ENCODE measurements at places on chromosomes 7 and 10. TPM values are rescaled to one million over a fixed set of nuclear protein-coding genes. Genes with fewer than 3 reads are reported as not detected.

GRCh38 chr10:116815641-116816415 lies 33.5 kb upstream of the ENO4 start:
- no peaks in the 10 kb centered on the region for H3K27me3 ChIP-seq
- H3K27ac ChIP-seq, result no peak overlapping the region
- H3K4me3 ChIP-seq, result no peak overlapping the region
- DNase-seq, result no peak

Gene MMD2
- not detected for total RNA-seq

DNA sequence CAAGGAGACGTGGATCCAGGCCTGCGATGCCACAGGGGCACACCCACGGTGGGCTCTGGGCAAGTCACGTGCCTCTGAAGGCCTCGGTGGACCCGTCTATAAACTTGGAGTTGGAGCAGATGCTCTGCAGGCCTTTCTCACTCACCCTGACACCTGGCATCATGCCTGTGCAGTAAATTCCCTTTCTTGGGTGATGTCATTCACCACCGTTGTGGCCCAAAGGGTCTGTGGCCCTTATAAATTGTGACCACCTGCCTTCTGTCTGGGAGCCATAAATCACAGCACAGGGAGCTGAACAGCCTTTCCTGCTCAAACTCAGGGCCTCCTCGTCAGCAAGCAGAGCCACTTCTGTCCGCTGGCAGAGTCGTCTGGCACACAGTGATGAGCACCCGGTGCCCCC lies 52.2 kb downstream of the GPAM start:
- no peaks in the 10 kb centered on the region for H3K36me3 ChIP-seq
- H3K4me1 ChIP-seq, result no peaks in the 10 kb centered on the region

- peaks cover 6% of the 10 kb centered on the region for H3K4me1 ChIP-seq
- no peak overlapping the region for H3K4me3 ChIP-seq
- DNase-seq, result no peak
- no peaks in the 10 kb centered on the region for H3K27me3 ChIP-seq
These were observed 6.8 kb downstream of the GNGT1 start for GRCh38 chr7:93913197-93913596.

GRCh38 chr10:110170142-110170971 lies 37.0 kb upstream of the MXI1 start:
- H3K27ac ChIP-seq, result no peak overlapping the region
- peaks cover 5% of the 10 kb centered on the region for H3K4me1 ChIP-seq
- no peak overlapping the region for H3K4me3 ChIP-seq
- no peak for DNase-seq

Gene DUSP5
- total RNA-seq, result 2.1 TPM

DNA sequence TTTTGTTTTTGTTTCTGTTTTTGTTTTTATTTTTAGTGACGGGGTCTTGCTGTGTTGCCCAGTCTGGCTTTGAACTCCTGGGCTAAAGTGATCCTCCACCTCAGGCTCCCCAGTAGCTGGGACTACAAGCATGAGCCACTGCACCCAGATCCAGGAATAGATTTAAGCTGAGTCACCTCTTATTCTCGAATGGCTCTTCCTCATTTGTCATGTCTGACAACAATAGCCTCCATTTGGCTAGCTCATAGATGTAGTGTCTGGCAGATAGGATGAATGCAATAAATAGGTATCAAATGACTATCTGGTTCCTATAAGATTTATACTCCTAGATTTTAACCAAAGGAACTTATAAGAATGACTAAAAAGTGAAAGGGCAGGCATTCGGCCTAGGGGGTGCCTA lies 172.9 kb downstream of the TMEM26 start:
- no peaks in the 10 kb centered on the region for H3K27me3 ChIP-seq
- no peaks in the 10 kb centered on the region for H3K36me3 ChIP-seq
- no peak overlapping the region for H3K27ac ChIP-seq
- H3K4me1 ChIP-seq, result peaks cover 6% of the 10 kb centered on the region
- H3K4me3 ChIP-seq, result no peak overlapping the region

DNA sequence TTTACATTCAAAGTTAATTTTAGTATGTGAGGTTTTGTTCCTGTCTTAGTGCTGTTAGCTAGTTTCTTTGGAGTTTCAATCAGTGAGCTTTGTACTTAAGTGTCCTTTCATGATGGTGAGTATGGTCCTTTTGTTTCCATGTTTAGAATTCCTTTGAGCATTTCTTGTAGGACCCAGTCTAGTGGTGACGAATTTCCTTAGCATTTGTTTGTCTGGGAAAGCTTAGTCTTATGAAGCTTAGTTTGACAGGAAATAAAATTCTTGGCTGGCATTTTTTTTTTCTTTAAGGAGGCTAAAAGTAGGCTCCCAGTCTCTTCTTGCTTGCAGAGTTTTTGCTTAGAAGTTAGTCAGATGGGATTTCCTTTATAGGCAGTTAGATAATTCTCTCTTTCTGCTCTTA lies 209.2 kb upstream of the SEMA3C start:
- no peak overlapping the region for H3K4me3 ChIP-seq
- no peak for DNase-seq
- H3K36me3 ChIP-seq, result no peaks in the 10 kb centered on the region
- no peak overlapping the region for H3K27ac ChIP-seq

DNA sequence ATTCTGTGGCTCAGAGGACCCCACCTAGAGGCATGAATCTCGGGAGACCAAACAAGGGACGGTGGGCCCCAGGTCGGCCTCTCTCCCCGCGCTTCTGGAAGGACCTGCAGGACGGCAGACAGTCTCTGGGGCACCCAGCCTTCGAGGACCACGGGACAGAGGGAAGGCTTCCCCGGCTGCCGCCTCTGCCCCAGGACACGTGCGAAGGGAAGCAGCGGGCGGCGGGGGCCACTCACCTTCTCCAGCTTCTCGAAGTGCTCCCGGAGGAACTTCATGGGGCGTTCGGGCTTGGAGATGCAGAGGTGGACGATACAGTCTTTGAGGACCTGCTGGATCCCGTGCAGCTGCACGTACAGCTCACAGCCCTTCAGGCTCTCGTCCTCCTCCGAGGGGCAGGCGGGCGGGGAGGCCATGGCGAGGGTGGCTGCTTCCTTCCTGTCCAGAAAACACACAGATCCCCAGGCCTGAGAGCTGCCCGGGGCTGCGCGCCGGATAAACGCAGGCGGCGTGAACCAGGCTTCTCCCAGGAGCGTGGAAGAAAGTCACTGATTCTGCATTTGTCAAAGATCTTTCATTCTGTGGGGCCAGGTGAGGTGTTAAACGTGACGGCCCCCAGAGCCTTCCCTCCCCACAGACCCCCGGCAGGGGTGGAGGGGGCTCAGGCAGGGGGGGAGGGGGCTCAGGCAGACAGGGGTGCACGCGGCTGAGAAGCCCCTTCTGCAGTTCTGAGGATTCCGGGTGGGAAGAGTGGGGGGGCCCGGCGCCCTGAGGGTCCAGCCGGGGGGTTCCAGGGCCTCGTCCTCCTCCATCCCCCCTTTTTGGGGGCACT lies 15.2 kb upstream of the DNAAF5 start:
- H3K36me3 ChIP-seq, result no peaks in the 10 kb centered on the region
- no peaks in the 10 kb centered on the region for H3K27me3 ChIP-seq
- DNase-seq, result no peak
- no peak overlapping the region for H3K27ac ChIP-seq

DNA sequence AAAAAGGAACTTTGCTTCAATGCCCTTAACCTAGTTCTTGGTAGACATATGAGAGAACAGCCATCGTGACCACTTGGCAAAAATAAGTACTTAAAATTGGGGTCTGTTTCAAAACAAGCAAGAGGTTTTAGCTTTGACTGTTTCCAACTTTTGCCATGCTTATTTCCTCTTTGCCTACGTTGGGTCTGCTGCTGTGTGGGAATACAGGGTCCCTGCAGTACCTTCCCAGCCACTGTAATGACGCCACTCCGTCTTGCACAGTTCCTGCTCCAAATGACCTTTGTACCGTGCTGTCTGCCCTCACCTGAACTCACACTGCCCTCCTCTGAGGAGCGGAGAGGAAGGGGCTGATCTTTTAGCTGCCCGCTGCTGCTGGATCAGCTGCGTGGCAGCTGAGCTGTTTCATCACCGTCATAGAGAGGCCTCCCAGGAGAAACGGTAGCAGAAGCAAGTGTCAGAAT lies 133.1 kb downstream of the MAPK8 start:
- no peaks in the 10 kb centered on the region for H3K27me3 ChIP-seq
- H3K36me3 ChIP-seq, result peaks cover 31% of the 10 kb centered on the region
- no peak overlapping the region for H3K27ac ChIP-seq
- DNase-seq, result no peak
- H3K4me3 ChIP-seq, result no peak overlapping the region

Gene HOXA10
- 19.2 TPM for total RNA-seq

Gene LBX1
- total RNA-seq, result 6.2 TPM

Gene SUPV3L1
- total RNA-seq, result 33.9 TPM

DNA sequence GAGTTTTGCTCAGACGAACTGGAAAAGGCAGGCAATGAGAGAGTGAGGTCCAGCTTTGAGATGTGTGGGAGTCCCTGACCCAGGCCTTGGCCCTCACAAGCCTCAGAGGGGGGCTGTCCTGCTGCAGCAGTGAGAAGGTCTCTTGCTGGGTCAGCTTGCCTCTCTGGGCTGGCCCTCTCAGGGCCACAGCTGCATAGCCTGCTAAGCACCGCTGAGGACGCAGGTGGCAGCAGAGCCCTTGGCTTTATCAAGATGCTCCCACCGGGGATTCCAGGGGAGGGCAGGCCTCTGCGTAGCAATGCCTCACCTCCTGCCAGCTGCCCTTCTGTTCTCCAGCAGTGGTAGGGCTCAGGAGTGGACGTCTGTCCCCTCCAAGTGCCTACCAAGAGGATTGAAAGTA lies 128.7 kb downstream of the COBL start:
- H3K4me1 ChIP-seq, result peaks cover 15% of the 10 kb centered on the region
- H3K27me3 ChIP-seq, result no peaks in the 10 kb centered on the region
- H3K27ac ChIP-seq, result peak overlapping the region; percentile 50

Gene PIK3CG
- total RNA-seq, result 0.74 TPM

DNA sequence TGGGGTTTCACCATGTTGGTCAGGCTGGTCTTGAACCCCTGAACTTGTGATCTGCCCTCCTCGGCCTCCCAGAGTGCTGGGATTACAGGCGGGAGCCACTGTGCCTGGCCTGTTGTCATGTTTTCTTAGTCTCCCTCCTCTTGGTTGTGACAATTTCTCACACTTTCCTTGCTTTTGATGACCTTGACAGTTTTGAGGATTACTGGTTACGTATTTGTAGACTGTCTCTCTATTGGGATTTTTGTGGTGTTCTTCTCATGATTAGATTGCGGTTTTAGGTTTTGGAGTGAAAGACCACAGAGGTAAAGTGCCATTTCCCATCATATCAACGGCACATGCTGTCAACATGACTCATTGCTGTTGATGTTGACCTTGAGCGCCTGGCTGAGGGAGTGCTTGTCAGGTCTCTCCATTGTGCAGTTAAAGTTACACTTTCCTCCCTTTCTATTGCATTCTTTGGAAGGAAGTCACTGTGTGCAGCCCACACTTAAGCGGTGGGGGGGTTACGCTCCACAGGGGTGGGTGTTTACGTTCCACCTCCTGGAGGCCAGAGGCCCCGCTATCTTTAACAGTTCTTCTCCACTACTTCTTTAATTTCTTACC lies 10.8 kb downstream of the NEURL1 start:
- DNase-seq, result no peak
- H3K36me3 ChIP-seq, result no peaks in the 10 kb centered on the region
- H3K4me1 ChIP-seq, result no peaks in the 10 kb centered on the region
- H3K4me3 ChIP-seq, result no peak overlapping the region
- no peaks in the 10 kb centered on the region for H3K27me3 ChIP-seq
- no peak overlapping the region for H3K27ac ChIP-seq

DNA sequence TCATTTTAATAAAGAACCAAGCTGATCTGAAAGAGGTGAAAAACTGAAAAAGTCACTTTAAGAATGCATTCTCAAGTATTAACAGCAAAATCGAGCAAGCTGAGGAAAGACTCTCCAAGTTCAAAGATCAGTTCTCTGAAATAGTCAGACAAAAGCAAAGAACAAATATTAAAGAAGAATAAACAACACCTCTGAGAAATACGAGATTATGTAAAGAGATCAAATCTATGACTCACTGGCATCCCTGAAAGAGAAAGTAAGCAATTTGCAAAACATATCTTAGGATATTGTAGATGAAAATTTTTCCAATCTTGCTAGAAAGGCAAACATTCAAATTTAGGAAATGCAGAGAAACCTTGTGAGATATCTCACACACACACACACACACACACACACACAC lies 138.4 kb upstream of the HGF start:
- H3K27ac ChIP-seq, result no peak overlapping the region
- no peak overlapping the region for H3K4me3 ChIP-seq
- H3K27me3 ChIP-seq, result no peaks in the 10 kb centered on the region
- DNase-seq, result no peak
- H3K4me1 ChIP-seq, result no peaks in the 10 kb centered on the region

Gene ANKRD2
- 2,730 TPM for total RNA-seq

Data from psoas muscle (tissue), 8 donors.